ENCODE measurements at places on chromosomes 3 and 15.
A peak's percentile ranks its signal among the peaks of the same experiment; 100 is the strongest.

- peaks cover 19% of the 10 kb centered on the region for H3K36me3 ChIP-seq
- H3K27me3 ChIP-seq = no peaks in the 10 kb centered on the region
- no peak overlapping the region for H3K27ac ChIP-seq
- H3K4me3 ChIP-seq = no peak overlapping the region
- no peak for DNase-seq
- H3K4me1 ChIP-seq = no peaks in the 10 kb centered on the region
Observed at GRCh38 chr3:196472286-196472685, 31.3 kb downstream of the RNF168 start.

GRCh38 chr3:186997473-186997939 is 67.2 kb downstream of the ST6GAL1 start:
- H3K4me1 ChIP-seq = no peaks in the 10 kb centered on the region
- no peak for DNase-seq
- H3K36me3 ChIP-seq = peaks cover 2% of the 10 kb centered on the region
- no peak overlapping the region for H3K4me3 ChIP-seq

DNA sequence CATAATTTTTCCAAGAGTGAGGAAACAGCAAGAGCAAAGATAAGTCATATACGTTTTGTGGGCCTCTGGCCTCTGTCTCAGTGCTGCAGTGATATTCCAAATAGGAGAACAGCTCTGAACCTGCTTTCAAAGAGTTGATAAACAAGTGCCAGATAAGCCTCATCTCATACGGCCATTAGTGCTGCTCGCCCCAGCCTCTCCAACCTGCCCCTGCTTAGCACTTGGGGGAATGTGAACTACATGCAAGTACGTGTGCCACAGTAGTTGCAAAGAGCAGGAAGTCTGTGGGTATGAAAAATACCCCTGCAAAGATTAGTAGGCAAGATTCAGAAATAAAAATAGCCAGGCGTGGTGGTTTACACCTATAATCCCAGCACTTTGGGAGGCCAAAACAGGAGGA is 14.0 kb downstream of the DAPK2 start:
- H3K27ac ChIP-seq = no peak overlapping the region
- no peaks in the 10 kb centered on the region for H3K27me3 ChIP-seq
- peaks cover 1% of the 10 kb centered on the region for H3K4me1 ChIP-seq
- no peak for DNase-seq
- H3K4me3 ChIP-seq = no peak overlapping the region
- H3K36me3 ChIP-seq = no peaks in the 10 kb centered on the region

DNA sequence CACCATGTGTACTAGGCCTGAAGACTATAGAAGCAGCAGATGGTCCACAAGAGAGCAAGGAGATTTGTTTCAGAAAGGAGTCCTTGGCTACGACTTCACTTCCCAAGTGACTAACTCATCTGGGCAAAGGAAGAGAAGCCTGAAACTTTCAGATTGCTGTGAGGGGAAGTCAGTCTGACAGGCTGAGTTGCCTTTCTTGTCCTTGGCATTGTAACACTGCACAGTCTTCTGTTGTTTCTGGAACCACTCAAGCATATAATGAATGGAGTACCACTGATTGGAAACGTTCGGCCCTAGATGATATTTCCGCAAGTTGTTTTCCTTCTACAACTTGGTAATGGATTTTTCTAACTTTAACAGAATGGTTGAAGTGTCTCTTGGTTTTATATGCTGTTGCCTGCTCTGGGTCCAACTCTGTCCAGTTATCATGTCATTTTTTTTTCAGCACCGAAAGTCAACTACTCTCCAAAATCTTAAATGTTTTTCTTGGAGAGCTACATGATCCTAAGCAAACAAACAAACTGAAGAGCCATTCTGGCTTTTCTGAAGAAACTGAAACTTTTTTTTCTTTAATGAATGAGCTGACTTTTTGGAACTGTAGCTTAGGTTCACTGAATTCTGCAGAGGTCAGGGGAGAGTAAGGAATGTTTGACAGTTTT is 685.7 kb downstream of the MECOM start:
- peaks cover 5% of the 10 kb centered on the region for H3K4me1 ChIP-seq
- DNase-seq = no peak
- H3K27me3 ChIP-seq = no peaks in the 10 kb centered on the region
- H3K27ac ChIP-seq = no peak overlapping the region

DNA sequence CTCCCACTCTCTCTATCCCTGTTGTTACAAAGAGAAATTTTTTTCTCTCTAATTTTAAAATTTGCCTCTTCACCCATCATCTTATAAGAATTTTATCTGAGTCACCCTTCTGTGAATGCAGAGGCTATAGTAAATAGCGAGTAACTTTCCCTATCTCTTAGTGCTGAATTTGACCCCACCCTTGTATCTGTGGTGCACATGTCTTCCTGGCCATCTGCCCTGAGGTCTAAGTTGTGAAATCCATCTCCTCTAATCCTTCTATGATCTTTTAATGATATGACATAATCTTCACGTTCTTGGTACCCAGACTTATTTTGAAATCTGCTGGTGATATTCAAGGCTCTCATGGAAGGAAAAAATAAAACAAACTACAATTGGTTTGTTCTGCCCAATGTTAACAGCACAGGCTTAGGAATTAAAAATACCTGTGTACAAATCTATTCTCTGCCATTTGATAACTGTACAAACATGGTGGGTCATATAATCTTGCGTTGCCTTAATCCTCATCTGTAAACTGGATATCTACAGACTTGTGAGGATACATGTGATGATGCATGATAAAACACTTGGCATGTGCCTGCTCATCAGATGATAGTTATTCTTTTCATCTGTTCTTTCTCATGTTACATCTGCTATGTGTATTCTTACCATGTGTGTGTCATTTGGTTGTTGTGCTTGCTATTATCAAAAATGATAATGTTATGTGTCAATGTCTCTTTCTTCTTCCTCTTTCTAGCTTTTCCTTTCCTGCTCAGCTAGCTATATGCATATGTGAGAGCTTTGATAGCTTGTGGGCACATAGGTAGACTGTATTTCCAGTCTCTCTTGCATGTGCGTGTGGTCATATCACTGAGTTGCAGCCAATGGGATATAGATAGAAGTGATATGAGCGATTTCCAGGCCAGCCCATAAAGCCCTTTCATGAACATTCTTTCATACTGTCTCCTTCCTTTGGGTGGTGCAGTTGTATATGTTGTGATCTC is 13.7 kb upstream of the CCR3 start:
- no peak for DNase-seq
- no peak overlapping the region for H3K27ac ChIP-seq
- H3K4me1 ChIP-seq = no peaks in the 10 kb centered on the region
- peaks cover 2% of the 10 kb centered on the region for H3K36me3 ChIP-seq
- H3K4me3 ChIP-seq = no peak overlapping the region

- DNase-seq = no peak
- peaks cover 7% of the 10 kb centered on the region for H3K4me1 ChIP-seq
- H3K27ac ChIP-seq = no peak overlapping the region
- H3K4me3 ChIP-seq = no peak overlapping the region
- no peaks in the 10 kb centered on the region for H3K36me3 ChIP-seq
Observed at GRCh38 chr3:152586974-152587373, 248.0 kb upstream of the P2RY1 start.

DNA sequence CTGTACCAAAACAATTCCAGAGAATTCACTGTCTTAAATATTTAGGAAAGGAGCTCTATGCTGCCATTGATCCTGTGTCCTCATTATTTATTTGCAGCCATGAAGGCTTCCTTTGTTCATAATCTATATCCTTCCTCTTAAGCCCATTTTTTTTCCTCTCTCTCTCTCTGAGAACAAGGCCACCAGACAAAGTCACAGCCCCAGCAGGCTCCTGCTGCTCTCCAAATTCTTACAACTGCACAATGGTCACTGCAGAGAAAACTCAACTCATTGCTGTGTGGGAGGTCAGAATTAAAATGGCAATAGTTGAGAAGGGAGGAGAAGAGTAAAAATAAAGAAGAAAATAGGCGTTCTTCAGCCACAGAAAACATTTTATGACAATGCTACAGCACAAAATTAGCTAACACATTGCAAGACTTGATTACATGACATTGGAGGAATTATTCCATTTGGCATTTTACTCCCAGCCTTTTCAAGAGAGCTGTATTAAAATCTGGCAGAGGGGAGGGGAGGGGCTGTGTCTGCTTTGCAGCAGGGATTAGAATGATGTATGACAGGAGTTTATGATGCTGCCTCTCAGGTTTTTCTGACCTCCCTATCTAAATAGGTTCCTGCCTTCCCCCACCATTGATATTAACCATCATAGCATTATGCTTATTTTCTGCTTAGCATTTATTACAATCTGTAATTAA is 399.7 kb upstream of the THBS1 start:
- H3K27ac ChIP-seq = peak overlapping the region; percentile 28
- no peak for DNase-seq
- no peaks in the 10 kb centered on the region for H3K36me3 ChIP-seq
- peaks cover 3% of the 10 kb centered on the region for H3K27me3 ChIP-seq
- no peak overlapping the region for H3K4me3 ChIP-seq

GRCh38 chr3:27507111-27507510 is 22.9 kb upstream of the SLC4A7 start:
- no peak for DNase-seq
- peaks cover 6% of the 10 kb centered on the region for H3K4me1 ChIP-seq
- peaks cover 3% of the 10 kb centered on the region for H3K27me3 ChIP-seq

DNA sequence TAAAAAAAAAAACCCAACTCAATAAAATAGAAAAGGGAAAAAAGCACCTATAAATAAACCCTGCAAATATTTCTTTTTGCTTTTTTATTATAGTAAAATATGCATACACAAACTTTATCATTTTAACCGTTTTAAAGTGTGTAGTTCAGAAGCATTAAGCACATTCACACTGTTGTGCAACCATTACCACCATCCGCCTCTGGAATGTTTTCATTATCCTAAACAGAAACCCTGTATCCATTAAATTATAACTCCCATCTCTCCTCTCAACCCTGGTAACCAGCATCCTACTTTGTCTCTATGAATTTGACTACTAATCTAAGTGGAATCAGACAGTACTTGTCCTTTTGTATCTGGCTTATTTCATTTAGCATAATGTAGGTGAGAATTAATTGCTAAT is 15.0 kb downstream of the CDCP1 start:
- H3K27ac ChIP-seq = no peak overlapping the region
- H3K36me3 ChIP-seq = peaks cover 2% of the 10 kb centered on the region
- H3K4me1 ChIP-seq = peaks cover 2% of the 10 kb centered on the region
- no peak overlapping the region for H3K4me3 ChIP-seq
- DNase-seq = no peak

DNA sequence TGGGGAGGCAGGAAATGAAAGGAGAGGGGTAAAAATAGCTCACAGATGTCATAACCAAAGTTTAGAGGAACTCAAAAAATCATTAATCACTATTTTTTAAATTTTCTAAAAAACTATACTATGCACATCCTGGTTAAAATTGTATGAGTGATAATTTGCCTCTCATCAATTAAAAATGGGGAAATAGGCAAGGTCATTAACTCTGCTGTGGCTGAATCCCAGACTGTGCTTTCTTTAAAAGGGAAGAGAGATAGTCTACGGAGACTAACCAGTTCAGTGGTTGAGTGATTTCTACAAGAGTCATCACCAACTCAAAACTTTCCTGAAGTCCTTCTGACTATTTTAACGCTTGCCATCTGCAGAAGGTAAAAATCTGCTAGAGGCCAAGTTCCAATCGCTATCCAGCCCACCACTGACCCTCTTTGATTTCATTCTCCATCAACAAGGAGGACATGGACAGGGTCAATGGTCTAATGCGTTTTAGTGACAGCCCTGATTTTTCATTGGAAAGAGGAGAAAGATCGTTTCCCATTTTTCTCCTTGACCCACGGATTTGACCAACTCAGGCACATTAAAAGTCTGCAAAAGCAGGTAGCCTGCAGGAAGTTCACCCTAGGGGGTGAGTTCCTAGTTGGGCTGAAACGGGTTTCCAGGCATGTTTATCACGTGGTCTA is 850 bp downstream of the SUCLG2 start:
- no peak for DNase-seq
- H3K27me3 ChIP-seq = no peaks in the 10 kb centered on the region
- peak overlapping the region; percentile 78 for H3K4me3 ChIP-seq
- H3K27ac ChIP-seq = peak overlapping the region; percentile 84
- peaks cover 30% of the 10 kb centered on the region for H3K4me1 ChIP-seq

DNA sequence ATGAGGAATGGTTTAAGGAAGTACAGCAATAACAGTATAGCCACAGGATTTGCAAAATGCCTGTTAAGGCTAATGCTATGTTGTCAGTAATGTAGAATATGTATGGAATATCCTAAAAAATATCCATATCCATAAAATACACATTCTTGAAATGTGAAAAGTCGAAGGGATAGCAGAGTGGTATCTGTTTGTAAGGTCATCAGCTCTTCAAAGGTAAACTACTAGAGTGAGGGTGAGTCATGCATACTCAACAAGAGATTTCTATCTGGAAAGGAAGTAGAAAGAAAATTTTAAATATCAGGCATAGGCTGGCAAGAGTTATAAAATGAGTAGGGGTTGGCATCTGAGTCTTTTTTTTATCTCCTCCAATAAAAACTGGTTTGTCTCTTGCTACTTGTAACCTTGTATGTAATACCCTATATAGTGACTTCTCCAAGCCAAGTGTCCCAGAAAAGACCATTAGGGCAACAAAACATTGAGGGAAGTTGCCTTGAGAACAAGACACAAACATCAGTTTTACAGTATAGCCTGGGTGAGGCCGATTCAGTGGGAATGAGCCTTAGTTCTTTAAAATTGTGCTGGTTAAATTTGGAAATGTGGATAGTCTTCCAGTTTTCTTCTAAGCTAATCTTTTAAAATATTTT is 103.1 kb downstream of the SPATA16 start:
- H3K27me3 ChIP-seq = no peaks in the 10 kb centered on the region
- no peak overlapping the region for H3K27ac ChIP-seq
- H3K4me3 ChIP-seq = no peak overlapping the region
- DNase-seq = no peak
- H3K36me3 ChIP-seq = no peaks in the 10 kb centered on the region

DNA sequence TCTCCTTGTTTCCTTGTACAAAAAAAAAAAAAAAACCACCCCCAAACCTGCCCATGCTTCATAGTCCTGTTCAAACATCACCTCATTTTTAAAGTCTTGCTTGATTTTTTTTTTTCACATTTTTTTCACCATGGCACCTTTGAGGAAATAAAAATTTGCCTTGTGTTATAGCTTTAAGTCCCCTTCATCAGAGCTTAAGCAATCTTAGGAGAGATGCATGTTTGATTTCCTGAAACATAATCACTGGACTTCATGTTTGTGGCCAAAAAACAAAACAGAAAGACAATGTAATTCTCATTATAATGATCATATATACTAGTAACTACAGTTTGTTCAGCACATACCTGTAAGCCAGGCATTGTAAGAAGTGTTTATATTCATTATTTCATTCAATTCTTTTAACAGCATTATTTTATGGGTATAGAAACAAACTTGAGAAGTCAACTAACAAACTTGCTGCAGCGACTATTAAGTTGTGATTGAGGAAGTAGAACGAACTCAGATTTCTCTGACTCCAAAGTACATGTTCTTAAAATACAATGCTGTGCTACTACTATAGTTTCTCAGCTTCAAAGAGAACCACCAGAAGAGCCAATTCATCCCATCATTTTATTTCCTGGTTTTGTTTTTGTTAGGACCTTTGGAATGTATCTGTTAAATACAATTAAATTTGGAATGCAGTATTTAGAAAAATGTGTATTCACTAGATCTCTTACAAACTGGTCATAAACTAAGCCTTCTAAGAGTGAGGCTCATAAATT is 203.8 kb downstream of the TCF12 start:
- peaks cover 17% of the 10 kb centered on the region for H3K4me1 ChIP-seq
- H3K4me3 ChIP-seq = no peak overlapping the region
- no peaks in the 10 kb centered on the region for H3K27me3 ChIP-seq

- H3K27me3 ChIP-seq = no peaks in the 10 kb centered on the region
- H3K4me1 ChIP-seq = no peaks in the 10 kb centered on the region
- no peak overlapping the region for H3K4me3 ChIP-seq
- DNase-seq = no peak
- H3K27ac ChIP-seq = no peak overlapping the region
Observed at GRCh38 chr15:39744334-39745103, 38.1 kb downstream of the FSIP1 start.
